Stimulated activated CD4-positive, alpha-beta T cell treated with anti-CD3 and anti-CD28 coated beads, Interleukin-2, amount 100 ng/mL, for 24 hours (primary cell): ENCODE measurements at places on chromosomes 1 and 21.

DNA sequence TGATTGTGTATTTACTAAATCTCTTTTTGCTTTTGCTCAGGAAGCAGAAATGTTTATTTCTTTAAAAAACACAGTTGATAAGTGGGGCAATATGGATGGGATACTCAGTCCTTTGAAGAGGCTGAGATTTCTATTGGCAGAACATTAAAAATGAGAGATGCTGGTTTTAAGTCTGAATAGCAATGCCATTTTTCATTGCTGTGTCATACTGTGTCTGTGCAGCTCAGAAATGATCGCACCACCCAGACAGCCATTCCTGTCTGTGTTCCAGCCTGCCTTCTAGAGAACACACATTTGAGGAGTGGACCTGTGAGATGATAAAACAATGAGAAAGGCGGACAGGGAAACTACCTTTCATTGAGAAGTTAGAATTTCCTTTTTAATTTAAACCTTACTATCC is 231.2 kb upstream of the USP24 start:
- DNase-seq: no peak

DNA sequence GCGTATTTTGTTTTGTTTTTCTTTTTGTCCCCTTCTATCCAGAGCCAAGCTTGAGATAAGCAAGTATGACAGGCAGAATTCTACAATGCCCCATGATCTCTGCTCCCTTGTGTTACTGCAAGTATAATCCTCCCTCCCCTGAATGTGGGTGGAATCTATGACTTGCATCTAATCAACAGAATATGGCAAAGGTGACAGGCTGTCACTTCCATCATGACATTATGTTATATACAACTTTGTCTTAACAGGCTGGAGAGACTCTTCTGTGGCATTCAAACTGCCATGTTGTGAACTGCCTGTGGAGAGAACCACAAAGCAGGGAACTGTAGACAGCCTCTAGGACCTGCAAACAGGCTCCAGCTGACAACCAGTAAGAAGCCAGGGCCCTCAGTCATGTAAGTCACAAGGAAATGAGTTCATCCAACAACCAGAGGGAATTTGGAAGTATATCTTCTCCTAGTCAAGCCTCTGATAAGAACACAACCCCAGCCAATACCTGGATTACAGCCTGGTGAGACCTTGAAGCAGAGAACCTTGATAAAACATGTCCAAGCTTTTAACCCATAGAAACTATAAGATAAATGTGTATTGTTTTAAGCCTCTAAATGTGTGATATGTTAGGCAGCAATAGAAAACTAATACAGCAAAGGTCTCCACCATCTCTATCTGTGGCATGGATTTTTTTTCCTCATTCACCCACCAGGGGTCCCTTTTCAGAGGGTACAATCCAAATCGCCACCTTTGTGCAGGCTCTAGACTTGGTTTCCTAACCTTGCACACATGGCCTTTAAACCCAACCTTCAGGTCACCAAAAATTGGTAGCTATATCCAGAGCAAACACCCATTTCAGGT is 5.7 kb upstream of the C1orf162 start:
- no peak for DNase-seq

DNA sequence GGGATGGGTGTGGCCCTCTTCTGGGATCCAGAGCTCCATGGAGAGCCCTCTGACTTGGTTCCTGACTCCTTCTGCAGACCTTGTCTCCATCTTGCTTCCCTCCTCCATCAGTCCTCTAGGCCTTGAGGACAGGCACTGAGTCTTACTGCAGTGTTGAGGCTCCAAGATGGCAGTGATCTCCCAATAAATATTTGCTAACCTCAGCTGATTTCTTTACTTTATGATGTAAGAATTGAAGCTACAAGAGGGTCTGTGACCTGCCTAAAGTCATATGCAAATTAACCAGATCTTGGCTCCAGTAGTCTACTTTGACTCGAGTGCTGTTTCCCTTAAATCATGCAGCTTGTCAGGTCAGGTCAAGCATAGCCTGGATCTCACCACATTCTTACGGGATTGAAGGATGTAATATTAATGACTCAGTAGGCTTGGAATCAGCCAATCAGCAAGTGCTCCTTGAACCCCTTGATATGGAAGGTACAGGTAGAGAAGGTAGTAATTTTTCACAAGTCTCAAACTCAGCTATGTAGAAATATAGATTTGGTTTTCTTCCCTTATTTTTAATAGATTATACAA is 93.0 kb downstream of the CLIC6 start:
- DNase-seq: no peak

DNA sequence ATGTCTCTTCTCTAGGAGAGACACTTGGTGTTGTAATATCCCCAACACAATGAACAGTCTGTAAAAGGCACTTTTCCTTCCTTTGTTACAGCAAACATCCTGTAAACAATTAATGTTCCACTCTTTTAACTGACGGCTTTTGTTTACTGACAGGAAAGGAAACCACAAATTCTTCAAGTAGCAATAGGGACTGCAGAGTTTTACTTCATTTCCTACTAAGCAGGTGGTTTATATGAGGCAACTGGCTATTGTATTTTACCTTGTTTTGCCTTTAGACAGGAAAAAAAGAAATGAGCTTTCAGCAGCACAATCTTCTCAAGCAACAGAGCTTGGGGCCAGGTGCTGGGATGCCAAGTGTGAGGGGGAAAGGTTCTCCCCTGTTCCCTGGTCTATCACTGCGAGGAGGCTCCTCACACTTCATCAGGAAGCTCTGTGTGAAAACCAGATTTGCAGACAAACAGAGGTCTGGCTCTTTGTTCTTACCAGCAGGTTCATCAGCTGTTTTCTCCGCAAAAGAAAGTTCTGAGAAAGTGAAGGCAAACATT is 51.2 kb downstream of the SIPA1L2 start:
- DNase-seq: no peak

- no peak for DNase-seq
These were observed 41.8 kb upstream of the PIGC start for GRCh38 chr1:172485626-172486025.
